ENCODE measurements at places on chromosomes 3 and 15. TPM values are rescaled to one million over a fixed set of nuclear protein-coding genes. Genes with fewer than 3 reads are reported as not detected.

GOLGA8R gene
- total RNA-seq: 0.36 TPM

GRCh38 chr3:169865176-169865767 lies 4.5 kb downstream of the LRRC31 start:
- no peak overlapping the region for H3K27ac ChIP-seq
- DNase-seq: no peak
- no peaks in the 10 kb centered on the region for H3K27me3 ChIP-seq
- no peaks in the 10 kb centered on the region for H3K4me1 ChIP-seq
- no peaks in the 10 kb centered on the region for H3K36me3 ChIP-seq

DNA sequence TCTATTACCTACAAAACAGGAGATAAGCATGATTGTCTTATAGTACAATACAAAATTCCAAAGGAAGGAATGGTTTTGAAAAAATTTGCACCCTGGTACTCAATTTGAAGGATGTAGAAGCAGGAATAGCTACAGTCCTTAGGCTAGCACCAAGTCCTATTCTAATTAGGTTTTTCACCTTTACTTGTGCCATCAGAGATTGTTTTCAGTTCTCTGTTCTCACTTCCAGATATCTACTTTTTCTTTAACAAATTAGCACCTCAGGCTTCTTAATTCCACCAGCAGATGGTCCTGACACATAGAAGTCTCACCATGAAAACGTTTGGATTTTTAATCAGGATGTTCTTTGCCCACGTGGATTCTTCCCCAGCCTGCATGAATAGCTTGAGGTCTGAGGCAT lies 43.8 kb downstream of the IL5RA start:
- H3K4me3 ChIP-seq: no peak overlapping the region
- H3K27me3 ChIP-seq: no peaks in the 10 kb centered on the region
- H3K36me3 ChIP-seq: no peaks in the 10 kb centered on the region

SKOR1 gene
- total RNA-seq: 0.13 TPM

GRCh38 chr3:117610156-117610555 lies 900.6 kb downstream of the TUSC7 start:
- H3K36me3 ChIP-seq: no peaks in the 10 kb centered on the region
- no peaks in the 10 kb centered on the region for H3K27me3 ChIP-seq
- H3K27ac ChIP-seq: no peak overlapping the region
- no peak for DNase-seq
- H3K4me1 ChIP-seq: no peaks in the 10 kb centered on the region
- no peak overlapping the region for H3K4me3 ChIP-seq

DNA sequence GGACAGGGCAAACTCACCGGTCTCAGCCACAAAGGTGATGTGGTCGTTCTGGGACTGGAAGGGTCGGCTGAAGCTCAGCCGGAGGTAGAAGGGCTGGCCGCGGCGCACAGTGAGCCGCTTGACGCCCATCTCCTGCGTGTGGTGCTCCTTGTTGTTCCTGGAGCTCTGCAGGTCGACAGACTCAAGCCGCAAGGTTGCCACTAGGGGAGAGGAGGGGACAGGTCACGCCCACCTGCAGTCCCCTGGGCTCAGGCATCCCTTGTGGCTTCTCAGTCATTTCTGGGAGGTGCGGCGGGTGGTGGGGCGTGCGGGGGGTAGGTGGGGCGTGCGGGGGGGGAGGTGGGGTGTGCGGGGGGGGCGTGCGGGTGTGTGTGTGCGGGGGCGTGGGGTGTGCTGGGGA lies 26.7 kb upstream of the TGM5 start:
- H3K36me3 ChIP-seq: no peaks in the 10 kb centered on the region
- H3K4me1 ChIP-seq: peaks cover 4% of the 10 kb centered on the region
- H3K27ac ChIP-seq: no peak overlapping the region

DNA sequence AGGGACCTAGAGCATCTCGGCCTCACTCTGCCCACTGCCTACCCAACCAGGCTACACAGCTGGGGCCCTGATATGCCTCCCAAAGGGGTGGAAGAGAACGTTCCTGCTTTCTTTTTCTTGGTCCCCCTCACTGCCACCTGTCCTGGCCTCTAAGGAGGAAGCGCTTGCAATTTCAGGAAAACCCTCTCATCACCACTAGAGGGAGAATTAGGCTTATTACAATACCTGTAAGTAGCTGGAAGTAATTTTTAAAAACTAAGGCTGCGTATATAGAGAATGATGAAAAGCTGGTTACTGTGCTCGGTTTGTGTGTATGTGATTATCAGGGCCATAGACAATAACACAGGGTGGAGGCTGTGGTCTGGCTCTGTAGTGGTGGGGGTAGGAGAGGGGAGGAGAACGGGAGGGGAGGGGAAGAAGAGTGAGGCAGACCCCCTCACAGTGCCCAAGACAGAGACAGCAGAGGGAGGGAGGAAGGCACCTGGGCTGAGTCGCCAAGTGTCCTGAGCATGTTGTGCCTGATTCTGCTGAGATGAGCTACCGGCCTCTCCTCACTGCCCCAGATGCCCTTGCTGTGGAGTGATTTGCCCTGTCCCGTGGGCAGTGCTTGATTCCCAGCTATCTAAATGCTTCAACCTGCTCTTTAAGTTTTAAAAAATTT lies 3.3 kb downstream of the GABRG3 start:
- no peaks in the 10 kb centered on the region for H3K27me3 ChIP-seq
- no peak overlapping the region for H3K4me3 ChIP-seq
- no peak for DNase-seq
- H3K27ac ChIP-seq: no peak overlapping the region

DNA sequence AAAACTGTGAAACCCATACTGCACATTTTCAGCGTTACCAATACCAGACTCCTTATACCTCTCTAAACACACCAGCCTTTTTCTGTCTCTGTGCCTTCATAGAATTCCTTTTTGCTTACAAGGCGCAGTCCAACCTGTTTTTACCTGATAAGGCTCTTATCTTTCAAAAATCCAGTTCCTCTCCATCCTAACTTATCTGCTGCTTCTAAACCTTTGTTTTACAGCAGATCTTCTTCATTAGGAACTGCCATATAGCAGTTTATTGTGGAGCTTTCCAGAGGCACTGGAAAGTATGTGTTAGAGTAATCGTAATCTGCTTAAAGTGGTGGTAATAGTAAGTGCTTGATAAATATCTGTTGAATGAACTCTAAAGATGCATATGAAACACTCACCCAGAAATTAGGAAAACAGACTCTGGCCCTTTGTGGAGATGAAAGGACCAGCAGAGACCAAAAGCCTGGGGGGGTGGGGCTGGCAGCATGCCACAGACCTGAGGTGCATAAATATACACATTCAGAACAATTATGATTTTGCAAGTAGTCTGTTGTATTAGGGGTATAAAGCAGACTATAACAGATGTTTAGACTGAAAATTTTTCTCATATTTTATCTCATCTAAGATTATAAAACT lies 29.3 kb downstream of the PPP2R3A start:
- no peak overlapping the region for H3K4me3 ChIP-seq
- H3K36me3 ChIP-seq: no peaks in the 10 kb centered on the region
- no peak for DNase-seq

SAMD7 gene
- not detected for total RNA-seq

- no peaks in the 10 kb centered on the region for H3K36me3 ChIP-seq
- H3K4me1 ChIP-seq: no peaks in the 10 kb centered on the region
- H3K27ac ChIP-seq: no peak overlapping the region
These were observed 48.5 kb downstream of the STARD9 start for GRCh38 chr15:42623951-42624350.

Measured in gastrocnemius medialis (tissue), 4 donors.